BJ (cell line): ENCODE measurements at places on chromosomes 1 and 21. TPM values are rescaled to one million over a fixed set of nuclear protein-coding genes. Genes with fewer than 3 reads are reported as not detected.

GRCh38 chr1:206497774-206498173, 9.6 kb upstream of the RASSF5 start:
- no peak for DNase-seq

- DNase-seq, result no peak
Observed at GRCh38 chr21:38134084-38134873, 122.5 kb upstream of the KCNJ15 start.

- DNase-seq, result no peak
Observed at GRCh38 chr1:20410503-20410902, 75.5 kb downstream of the CAMK2N1 start.

DNA sequence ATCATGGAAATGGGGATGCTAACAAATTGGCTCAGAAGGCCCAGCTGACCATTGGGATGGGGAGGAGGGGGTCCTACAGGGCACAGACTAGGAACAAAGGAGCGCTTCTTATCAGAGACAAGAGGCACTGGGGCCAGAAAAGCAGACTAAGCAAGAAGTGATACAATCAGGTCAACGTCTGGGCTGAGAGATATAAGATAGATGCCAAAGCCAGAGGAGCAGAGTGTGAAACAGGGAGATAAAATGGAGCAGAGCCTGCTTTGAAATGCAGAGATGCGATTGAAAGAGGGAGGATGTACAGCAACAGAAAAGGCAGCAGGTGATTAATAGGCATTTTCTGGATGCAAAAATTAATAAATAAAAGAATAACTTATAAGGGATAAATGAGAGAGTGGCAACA, 127.5 kb upstream of the SAMSN1 start:
- DNase-seq, result no peak

Gene SLFNL1
- polyA plus RNA-seq, result 0.06 and 0.10 TPM in 2 replicates

Gene CYP4B1
- not detected in 2 replicates for polyA plus RNA-seq

- DNase-seq, result no peak
Observed at GRCh38 chr21:38170704-38171682, 85.8 kb upstream of the KCNJ15 start.

Gene ACTL8
- 0.07 TPM in 2 replicates for polyA plus RNA-seq

- DNase-seq, result no peak
Observed at GRCh38 chr1:159239551-159240220, 35.0 kb downstream of the ACKR1 start.

DNA sequence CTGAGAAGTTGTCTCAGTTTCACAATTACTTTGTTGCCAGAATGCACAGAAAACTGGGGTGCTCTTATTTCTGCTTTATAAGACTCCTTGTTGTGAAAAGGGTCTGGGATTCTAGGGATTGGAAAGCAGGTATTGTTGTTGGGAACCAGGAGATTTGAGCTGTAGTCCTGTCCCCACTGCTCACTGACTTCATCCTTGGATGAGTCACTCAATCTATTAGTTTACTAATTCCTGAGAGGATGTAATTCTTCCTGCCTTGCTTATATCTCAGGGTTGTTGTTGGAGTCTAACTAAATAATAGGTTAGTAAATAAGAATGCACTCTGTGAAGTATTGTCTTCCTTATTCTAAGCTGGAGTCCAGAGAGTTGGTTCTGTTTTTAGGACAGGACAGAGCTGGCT, 172.5 kb upstream of the GALNT2 start:
- DNase-seq, result no peak

DNA sequence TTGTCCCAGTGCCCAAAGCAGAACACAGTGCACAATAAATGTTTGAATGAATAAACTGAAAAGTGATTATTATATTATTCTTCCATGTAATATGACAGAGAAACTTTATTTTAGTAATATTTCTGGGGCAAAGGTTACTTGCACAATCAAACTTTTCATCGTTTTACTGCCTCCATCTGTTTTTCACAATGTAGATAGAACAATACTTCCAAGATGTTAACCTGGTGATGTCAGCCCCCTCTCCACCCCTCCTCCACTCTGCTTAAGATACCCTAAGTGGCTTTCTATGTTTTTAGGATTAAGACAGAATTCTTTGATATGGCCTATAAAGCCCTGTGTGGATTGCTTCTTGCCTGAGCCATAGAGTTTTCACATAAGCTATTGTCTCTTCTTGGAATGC, 13.8 kb upstream of the NTMT2 start:
- no peak for DNase-seq

- DNase-seq, result no peak
Observed at GRCh38 chr1:159882527-159882862, 17.5 kb downstream of the CFAP45 start.

DNA sequence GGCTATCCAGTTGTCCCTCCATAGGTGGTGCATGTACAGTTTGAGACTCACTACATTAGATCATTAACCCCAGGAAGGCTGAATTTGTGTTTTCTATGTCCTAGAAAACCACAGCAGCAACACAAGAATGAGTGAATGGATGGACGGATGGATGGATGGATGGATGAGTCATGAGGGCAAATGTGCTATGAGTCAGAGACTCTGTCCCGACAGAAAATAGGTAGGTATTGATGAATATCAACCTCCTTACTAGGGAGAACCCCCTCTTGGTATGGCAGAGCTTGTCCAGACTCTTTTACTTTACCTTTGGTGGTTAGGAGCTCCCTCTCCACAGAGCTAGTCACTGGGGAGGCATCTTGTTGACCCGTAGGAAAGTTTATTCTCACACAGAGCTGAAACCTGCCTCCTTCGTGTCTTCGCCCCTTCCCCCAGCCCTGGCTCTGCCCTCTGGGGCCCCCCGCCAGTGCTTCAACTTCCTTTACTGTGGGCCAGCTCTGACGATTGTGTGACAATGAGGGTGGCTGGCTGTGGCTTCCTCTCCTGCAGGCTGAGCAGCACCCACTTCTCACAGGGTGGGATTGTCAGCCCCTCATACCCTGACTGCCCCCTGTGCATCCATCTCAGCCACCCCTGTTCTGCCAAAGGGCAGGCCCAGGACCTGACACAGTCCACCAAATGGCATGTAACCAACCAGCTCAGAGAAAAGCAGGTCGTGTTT, 145.2 kb downstream of the FOXD2 start:
- DNase-seq, result no peak

DNA sequence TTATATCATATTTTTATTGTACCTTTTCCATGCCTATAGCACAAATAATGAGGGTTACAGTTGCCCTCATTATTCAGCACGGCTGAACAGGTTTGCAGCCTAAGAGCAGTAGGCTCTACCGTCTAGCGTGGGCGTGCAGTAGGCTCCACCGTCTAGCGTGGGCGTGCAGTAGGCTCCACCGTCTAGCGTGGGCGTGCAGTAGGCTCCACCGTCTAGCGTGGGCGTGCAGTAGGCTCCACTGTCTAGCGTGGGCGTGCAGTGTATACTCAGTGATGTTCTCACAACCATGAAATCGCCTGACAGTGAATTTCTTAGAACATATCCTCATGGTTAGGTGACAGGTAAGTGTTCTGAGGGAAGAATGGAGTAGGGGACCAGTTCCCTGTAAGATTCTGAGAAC, 84.9 kb downstream of the DYRK1A start:
- no peak for DNase-seq

- no peak for DNase-seq
Observed at GRCh38 chr1:23875382-23875781, 7.3 kb upstream of the FUCA1 start.

- DNase-seq, result no peak
Observed at GRCh38 chr21:29696937-29697336, 242.9 kb downstream of the GRIK1 start.

Gene OR2T33
- polyA plus RNA-seq, result not detected in 2 replicates

Gene BACH1
- polyA plus RNA-seq, result 22.7 and 37.7 TPM in 2 replicates

Gene AADACL4
- 0.20 and 0.21 TPM in 2 replicates for polyA plus RNA-seq

- no peak for DNase-seq
Observed at GRCh38 chr1:202462342-202463076, 114.0 kb downstream of the PPP1R12B start.

Gene C1orf185
- not detected in 2 replicates for polyA plus RNA-seq
